ENCODE measurements at places on chromosomes 11 and 22.
A peak's percentile ranks its signal among the peaks of the same experiment; 100 is the strongest.

DNA sequence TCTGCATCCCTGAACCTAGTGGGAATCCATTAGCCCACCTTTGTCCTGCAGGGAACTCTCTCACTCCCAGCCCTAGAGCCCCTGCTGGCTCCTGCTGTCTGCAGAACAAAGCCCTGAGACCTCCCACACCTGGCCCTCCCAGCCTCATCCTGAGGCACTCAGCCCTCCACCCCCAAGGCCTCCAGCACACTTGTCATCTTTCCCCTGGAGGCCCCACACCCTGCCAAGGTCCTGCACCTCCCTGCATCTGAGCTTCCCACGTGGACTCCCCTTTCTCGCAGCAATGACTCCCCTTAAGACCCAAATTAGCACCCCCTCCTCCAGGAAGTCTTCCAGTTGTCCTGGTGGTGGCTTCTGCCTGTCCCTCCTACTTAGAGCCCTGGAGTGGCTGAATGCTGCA, 42.3 kb upstream of the LINC01488 start:
- DNase-seq: no peak

GRCh38 chr11:70557742-70558485, 159.6 kb downstream of the CTTN start:
- DNase-seq: no peak

DNA sequence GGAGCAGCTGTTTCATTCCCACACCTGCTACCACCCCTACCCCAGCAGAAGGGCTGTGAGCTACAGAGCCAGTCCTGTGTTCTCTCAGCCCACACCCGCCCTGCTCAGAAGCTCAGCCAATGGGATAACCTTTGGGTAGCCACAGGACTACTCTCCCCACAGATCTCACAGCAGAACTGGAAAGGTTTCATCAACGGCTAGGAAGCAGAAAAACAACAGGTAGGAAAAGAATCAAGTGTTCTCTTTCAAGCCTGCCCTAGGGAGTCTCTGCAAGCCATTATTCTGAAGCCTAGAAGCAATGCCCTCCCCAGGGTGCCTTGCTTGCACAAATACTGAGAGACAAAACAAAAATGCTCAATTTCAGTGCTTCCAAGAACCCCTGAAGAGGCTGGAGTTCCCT, 77.2 kb downstream of the TMPRSS5 start:
- DNase-seq: no peak

GRCh38 chr22:46465345-46465720, 72.1 kb downstream of the CELSR1 start:
- no peak for DNase-seq

DNA sequence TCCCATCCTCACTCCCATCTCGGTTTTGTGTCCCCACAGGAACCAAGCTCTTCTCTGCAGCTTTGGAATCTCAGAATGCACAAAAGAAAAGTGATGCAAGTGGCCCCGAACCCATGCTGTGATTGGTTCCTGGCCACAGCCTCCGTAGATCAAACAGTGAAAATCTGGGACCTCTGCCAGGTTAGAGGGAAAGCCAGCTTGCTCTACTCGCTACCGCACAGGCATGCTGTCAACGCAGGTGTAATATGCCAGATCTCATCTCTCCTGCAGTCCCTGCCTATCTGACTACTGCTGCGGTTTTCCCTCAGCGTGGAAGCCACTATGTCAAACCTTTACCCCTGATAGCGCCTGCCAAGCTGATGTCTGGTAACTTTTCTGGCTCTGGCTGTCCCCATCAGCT, 200.5 kb upstream of the LRRC4C start:
- DNase-seq: peak; percentile 35

DNA sequence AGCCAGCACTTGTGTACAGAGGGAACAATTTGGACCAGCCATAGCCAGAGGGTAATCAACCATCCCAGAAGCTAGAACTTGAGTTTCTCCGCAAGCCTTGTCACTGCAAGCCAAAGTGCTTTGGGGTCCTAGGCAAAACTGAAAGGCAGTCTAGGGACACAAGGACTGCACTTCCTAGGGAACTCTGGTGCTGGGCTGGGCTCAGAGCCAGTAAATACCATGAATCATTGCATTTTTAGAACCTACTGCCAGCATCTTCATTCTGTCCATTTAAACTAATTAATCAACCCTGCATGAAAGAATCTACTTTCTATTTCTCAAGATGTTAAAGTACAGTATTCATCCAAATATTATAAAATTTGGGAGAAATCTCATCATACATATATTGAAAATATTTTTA, 20.0 kb downstream of the PATE3 start:
- no peak for DNase-seq

DNA sequence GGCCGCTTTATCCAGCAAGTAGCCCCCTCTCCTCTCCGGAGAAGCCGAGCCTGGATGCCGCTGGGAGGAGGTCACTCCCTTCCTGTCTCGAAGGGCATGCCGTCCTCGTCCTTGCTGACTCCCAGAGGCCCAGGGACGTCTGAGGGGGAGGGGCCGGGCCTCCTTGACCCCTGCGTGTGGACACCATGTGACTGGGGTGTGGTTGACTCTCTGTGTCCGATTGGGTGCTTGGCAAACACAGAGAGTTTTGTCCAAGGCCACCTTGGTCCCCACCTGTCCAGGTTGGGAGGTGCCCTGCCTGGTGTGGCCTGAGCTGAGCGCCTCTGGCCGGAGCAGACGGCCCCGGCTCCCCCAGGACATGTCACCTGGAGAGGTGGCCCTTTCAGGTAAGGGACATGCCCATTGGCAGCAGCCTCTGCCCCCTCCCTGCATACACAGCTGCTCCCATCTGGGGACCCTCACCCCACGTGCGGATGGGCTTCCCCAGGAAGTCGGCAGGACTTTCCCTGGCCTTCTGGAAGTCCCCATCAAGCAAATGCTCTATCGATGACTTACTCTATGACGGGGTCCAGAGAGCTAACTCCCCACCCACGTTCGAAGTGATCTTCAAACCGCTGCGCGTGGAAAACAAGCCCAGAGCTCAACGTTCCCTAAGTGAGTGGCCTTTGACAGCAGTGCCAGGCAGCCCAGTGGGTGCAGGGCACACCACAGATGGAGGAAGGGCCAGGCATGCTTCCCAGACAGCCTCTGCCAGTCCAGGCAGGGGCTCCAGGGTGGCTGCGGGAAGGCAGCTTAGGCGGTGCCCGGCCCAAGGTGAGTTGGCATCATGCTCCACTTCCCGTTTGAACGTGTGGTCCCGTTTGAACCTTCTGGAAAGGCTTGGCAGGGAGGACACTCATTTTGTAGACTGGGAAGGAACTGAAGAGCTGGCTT, at the start of gene SMIM38:
TSS of gene SMIM38 (plus strand) at position 634 of the 933 bp plus-strand sequence. CDS start 1,912 bp downstream, outside the sequence.
- DNase-seq: no peak

DNA sequence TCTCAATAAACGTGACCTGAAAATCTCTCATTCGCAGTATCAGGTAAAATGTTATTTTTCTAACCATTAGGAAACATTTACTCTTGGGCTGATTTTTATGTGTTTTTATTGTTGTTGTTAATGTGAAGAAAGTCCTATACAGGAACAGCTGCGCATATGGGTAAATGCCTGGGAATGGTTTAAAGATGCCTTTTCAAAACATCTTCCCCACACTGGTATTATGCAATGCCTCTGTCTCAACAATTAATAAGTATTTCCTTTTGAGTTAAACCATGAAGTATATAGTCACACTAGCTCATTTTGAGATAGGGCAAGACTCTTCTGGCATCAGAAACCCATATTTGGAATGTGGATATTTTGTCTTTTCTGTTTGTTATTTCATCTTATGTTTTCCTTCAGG, 13.7 kb upstream of the LIN7C start:
- no peak for DNase-seq

GRCh38 chr22:50724616-50725015, 13.4 kb upstream of the ACR start:
- no peak for DNase-seq

GRCh38 chr22:26082866-26083265, 86.4 kb upstream of the SEZ6L start:
- DNase-seq: no peak

- DNase-seq: no peak
Measured at GRCh38 chr22:20392983-20393704, 807 bp upstream of the ZNF74 start.
